ENCODE measurements at places on chromosomes 5 and 9.

DNA sequence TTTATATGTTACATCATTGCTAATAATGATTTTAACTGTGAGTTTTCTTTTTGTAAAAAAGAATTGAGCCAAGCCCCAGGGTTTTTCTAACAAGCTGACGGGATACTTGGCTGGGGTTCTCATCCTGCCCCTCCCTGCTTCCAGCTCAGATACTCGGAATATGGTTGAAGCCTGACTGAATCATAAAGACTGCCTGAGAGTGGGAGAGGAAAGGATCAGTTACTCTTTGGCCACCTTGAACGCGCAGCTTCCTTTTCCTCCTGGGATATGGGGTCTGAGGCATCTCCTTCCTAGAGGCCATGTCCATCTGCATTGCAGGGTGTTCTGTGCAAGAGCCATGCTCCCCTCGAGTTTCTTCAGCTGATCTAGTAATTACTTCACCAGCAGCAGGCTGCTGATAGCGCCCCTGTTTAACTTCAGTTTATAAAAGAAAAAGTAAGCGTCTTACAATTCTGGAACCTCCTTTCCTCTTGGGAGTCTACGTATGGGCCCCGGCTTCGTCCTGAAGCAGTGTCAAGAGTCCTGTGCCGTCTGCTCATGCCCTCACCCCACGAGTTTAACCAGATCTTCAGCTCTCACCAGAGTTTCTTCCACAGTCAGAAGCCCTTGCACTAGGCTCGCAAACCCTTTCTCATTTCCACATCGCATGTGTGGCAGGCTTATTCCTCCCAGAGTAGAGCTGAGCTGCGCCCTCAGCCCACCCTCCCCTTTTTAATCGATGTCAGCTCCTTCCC lies 130.0 kb downstream of the MVB12B start:
- DNase-seq = no peak

- DNase-seq = no peak
Observed at GRCh38 chr5:77282337-77283027, 72.0 kb downstream of the PDE8B start.

GRCh38 chr5:147743678-147744374 lies 38.7 kb downstream of the JAKMIP2 start:
- DNase-seq = peak; percentile 71

DNA sequence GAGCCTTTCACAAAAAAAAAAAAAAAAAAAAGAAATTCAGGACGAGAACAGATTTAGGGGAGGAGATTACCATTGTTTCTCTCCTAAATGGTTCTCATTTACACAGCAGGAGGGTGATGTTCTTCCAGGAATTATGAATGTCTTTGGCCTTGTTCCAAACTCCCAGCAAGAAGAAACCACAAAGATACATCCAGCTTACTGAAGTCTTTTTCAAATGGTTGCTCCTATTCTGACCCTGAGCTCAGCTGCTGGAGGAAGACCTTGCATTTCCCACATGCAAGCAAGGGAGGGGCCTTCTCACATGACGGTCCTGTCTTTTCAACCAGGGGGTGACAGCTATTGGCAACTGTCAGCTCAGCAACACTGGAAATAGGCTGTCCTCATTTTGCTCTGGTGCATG lies 203.0 kb upstream of the VLDLR start:
- peak; percentile 95 for DNase-seq

GRCh38 chr5:27011274-27011673 lies 27.1 kb downstream of the CDH9 start:
- no peak for DNase-seq

- DNase-seq = no peak
Observed at GRCh38 chr5:132467287-132467984, 23.1 kb downstream of the IRF1 start.

DNA sequence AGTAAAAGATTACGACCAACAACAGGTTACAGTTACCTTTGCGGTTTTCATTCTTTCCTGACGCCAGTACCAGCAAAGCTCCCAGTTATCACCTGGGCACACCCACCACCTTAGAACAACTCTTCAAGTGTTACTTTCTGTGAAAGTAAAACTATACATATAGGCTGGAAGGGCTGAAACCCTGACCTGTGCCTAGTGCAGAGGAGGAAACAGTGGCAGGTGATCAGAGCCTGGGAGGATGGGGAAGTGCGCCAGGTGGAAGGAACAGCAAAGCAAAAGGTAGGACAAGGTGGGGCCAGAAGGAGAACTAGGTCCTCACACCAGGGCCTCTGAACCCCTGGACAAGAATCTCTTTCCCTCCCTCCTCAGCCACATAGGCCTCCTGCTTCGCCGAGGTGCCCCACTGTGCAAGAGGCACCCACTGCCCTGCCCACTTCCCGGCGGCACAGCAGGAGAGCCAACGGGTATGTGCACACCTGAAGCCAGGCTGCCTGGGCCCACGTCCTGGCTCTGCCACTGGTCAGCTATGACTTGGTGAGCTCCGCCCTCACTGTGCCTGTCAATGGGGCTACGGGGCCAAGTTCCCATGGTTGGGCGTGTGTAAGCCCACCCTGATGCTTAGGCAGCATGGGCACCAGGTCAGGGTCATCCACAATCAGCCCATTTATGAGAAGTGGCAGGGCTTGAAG lies 26.9 kb downstream of the BICD2 start:
- no peak for DNase-seq

DNA sequence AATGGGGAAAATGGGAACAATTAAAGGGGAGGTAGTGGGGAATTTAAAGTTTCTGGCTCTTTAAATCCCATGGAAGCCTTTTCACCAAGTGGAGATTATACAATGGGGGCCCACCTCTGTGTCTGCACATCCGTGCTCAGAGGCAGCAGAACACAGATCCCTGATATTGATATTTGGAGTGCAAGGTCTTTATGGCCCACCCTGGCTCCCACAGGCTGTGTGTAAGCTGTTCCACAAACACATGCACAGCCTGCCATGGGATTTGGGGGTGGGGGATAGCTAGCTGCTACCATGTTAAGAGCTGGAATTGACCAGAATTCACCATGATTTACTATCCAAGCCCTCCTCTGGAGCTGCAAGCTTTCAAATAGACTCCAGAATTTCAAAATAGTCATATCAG lies 55.9 kb downstream of the RASGEF1C start:
- DNase-seq = no peak

DNA sequence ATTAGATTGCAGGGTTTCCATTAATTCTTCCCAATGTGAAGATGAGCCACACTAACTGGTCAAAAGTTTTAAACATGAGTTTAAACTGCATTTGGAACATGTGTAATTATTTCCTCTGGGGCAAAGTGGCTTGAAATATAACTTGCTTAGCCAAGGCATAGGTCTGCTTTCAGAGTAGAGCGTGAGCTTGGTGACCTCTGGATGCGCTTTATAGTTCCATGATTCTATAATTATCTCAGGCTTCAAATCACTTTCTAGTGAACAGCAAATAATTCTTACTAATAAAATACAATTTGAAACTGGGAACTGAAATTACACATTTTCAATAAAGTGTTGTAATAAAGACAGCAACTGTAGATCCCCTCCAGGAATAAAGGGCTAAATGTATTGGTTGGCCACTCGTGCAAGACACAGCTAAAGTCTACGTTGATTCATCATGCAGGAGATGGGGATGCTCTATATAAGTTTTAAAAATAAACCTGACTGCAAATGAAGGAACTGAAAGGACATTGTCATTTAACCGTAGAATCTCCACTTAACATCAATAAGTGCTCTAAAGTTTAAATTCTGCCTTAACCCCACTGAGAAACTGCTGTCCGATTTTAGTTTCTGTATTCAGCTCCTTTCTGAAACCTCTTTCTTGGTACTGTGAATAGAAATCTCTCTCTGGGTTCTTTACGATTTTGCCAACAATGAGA lies 460.0 kb downstream of the PSAT1 start:
- DNase-seq = no peak

DNA sequence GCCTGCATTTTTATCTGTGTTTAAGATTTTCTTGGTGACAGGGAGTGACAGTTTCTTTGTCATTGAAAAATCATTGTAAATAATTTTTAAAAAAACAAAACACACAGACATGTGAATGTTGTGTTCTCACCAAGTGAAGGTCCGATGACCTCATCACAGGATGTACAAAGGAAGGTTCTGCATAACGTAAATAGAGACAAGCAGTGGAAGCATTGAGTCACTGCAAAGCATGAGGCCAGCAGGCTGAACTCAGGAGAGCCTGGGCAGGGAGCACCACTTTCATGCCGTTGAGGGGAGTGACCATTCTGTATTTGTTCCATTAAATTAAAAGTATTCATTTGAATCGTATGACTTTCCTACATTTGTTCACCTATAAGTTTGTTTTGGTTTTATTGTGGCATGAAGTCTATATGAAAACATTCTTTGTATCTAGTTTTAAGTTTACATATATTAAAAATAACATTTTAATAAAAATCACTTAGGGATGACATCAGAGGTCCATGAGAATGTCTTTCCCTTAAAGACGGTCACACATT lies 70.4 kb upstream of the TLE1 start:
- DNase-seq = no peak

DNA sequence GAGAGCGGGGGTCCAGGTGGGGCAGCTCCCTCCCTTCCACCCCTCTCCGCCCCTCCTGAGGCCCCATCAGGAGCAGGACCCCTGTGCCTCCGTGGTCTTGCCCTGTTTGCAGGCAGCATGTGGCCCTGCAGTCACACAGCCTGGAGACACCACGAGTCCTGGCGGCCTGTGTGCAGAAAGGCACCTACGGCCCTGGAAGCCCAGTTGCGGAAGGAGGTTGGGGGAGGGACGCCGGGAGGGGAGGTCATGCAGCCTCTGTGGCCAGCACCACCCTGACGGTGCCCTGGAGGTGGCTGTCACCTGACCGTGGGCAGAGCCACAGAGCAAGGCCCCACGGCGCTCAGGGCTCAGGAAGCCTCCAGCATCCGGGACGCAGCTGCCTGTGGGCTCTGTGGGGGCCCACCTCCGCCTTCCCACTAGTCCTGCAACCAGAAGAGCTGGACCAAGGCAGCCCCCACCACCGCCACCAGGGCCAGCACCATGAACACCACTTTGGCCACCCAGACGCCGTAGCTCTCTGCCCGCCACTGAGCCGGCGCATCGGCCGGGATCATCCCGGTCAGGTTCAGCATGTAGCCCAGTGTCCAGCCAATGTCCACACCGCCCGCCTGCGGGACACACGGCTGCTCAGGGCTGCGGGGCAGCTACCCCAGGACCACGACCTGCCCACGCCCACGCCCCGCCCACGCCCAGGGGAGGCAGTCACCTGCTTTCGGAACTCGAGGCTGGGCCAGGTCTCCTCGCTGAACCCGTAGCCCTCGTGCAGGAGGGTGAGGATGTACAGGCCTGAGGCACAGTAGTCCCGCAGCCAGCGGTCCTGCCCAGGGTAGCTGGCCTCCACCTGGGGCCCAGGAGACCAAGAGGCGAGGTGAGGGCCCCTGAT lies 6.4 kb downstream of the ENTPD8 start:
- no peak for DNase-seq

DNA sequence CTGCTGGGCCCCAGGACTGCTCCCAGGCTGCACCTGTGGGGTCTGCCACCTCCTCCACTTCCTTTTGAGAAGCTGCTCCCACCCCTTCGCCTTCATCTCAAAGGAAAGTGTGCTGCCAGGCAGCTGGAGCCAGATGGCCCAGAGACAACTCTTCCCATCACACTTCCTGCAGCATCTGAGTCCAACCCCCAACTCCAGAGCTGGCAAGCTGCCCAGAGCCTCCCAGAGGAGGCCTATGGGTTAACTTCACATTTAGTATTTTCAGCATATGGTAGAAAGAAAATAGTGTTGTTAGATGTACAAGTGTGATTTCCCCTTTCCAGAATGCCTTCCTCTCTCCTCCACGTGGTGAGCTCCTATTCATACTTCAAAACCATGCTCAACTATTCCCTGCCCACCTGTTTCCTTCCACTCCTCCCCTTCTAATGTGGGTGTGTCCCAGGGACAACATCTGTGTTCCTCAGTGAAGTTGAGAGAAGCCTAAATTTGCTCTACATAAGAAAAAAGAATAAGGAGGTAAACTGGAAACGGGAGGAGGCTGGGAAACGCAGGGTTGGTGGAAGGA lies 38.6 kb upstream of the KCNMB1 start:
- DNase-seq = no peak

GRCh38 chr9:99172124-99173091 lies 49.3 kb downstream of the ALG2 start:
- DNase-seq = peak; percentile 82

- no peak for DNase-seq
Observed at GRCh38 chr9:106700676-106701075, 162.3 kb upstream of the ZNF462 start.

GRCh38 chr5:67350185-67350584 lies 153.6 kb upstream of the CD180 start:
- DNase-seq = peak; percentile 46

- no peak for DNase-seq
Observed at GRCh38 chr9:78144663-78145377, 91.1 kb upstream of the CEP78 start.

DNA sequence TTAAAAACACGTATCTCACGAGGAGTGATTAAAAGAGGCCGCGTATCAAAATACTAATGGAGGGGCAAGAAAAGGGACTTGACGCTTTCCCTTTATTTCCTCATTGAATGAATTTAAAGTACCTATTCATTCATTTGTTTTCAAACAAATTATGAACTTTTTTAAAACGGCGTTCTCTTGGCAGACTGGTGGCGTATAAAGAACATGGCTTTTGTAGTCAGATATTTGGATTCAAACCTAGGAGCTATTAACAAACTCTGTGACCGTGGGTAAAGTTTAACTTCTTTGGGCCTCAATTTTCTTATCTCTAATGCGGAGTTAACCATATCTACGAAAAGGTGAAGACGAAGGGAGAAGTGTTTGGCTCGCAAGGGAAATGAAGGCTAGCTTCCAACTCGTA lies 876 bp downstream of the CAAP1 start:
- DNase-seq = no peak

- no peak for DNase-seq
Observed at GRCh38 chr9:75132244-75132643, 43.9 kb downstream of the OSTF1 start.

GRCh38 chr9:117644932-117645636 lies 59.1 kb upstream of the TLR4 start:
- no peak for DNase-seq

DNA sequence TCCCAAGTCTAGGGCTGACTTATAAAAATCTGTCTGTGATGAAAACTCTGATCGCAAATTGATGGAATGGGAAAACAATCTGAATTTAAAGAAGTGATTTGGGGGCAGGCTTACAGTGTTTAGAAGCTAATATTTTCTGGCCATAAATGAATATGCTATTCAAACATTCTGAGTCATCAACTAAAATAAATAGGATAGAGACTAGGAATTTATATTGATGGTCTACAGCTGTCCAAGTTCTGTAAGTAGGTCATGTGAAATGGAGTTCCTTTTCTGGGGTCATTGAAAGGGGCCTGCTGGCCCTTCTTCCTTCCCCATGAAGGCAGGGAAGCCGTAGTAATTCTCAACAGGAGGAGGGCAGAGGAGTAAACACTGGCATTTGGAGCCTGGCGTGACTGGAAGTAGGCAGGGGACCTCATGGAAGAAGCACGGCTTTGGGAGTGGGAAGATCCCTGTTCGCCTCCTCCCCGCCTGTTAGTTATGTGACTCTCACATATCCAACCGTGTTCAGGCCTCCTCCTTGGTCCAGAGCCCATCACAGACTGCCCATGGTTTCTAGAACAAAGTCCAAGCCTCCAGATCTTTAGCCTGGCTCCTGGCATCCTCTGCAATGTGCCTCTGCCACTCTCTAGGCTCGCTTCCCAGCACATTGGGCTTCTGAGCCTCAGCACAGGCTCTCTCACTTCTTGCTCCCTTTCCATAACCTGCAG lies 31.7 kb downstream of the ALG2 start:
- DNase-seq = no peak

All from NCI-H146 (cell line).